ENCODE measurements at places on chromosomes 2 and 18.

DNA sequence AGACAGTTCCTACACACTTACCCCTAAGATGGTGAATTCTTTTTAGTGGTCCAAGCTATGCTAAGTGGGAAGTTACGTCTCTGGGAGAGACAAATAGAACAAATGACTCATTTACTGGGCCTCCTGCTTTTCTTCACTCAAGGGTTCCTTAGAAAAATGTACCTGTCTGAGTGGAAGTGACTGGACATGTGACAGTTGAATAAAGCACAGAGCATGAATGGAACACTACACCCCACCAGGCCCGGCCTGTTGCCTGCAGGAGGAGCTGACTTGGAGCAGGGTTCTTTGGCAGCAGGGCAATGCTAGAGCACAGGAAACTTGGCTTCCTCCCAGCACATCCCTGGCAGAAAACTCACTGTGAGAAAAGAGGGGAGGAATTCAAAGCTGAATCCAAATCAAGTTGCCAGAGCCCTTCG lies 451.0 kb upstream of the SETBP1 start:
- DNase-seq: no peak

DNA sequence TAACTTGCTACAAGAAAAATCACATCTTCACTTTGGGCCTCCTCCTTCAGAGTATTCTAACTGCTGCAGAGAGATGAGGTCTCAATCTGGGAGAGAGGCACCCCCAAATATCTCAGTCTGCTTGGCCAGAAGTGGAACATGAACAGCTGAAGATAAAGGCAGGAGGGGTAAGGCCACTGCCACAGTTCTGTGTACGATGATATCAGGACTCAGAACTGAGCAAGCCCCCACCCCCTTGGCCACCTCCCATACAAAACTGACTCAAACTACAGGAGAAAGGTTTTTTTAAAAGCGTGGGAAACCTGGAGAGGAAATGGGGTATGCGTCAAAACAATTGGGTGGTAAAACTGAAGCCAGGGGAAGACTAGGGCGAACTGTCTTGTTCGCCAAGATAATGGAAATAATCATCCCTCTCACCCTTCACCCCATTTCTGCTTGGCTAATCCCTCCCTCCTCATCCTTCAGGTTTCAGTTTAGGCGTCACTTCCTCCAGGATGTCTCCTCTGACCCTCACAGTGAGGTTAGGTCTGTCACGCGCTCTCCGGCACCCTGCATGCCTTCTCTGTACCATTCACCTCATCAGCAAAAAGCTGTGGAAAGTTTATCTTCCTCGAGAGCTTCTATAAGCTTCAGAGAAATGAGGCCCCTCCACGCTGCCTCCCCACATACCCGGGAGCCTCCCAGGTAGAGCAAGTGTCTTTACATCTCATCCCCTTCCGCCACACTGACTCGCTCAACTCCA lies 64.4 kb downstream of the SFXN5 start:
- no peak for DNase-seq

DNA sequence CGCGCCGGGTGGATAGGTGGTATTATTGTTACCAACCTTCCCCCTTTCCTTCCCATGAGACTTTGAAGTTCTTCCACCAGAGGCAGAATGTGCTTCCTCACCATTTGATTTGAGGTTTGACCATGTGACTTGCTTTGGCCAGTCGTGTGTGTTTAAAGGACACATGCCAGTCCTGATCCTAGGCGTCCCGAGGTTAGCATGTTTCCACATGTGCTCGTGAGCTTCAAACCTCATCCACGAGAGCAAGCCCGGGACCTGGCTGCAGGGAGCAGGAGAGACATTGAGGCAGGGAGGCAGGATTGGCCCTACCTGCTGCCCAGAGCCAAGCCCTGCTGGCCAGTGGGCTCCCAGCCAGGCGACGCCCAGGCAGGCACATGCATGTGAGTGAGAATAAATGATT lies 27.4 kb upstream of the EDAR start:
- no peak for DNase-seq

DNA sequence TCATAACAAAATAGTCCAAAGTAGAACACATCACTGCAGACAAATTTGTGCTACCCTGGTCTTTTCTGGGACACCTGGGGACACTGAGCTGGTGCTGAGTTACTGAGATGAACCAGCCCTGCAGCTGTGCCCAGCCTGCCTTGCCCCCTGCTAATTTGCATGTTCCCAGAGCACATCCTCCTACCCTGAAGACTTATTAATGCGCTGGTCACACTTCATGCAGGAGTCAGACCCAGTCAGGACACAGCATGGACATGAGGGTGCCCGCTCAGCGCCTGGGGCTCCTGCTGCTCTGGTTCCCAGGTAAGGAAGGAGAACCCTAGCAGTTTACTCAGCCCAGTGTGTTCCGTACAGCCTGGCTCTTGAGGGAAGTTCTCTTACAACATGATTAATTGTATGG lies 1518.3 kb downstream of the RPIA start:
- DNase-seq: no peak

GRCh38 chr2:112658301-112658700 lies 12.6 kb downstream of the SLC20A1 start:
- DNase-seq: no peak

GRCh38 chr2:25349397-25349796 lies 7.7 kb upstream of the DNMT3A start:
- DNase-seq: no peak

DNA sequence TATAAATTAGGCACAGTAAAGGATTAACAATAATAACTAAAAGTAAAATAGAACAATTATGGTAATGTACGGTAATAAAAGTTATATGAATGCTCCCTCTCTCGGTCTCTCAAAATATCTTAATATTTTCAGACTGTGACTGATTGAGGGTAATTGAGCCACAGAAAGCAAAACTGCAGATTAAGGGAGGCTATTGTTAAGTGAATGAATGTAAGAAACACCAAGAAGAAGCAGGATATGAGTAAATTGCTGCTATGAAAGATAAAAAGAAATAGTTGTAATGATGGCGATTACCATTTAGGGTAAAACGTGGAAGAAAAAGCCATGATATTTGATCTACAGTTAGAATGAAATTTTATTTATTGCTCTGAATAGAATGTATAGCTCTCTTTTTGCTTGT lies 24.1 kb downstream of the GULP1 start:
- DNase-seq: no peak

GRCh38 chr2:102037681-102038080 lies 45.9 kb downstream of the IL1R2 start:
- no peak for DNase-seq

- peak; percentile 60 for DNase-seq
Observed at GRCh38 chr2:44778221-44778654, 163.3 kb upstream of the SIX3 start.

DNA sequence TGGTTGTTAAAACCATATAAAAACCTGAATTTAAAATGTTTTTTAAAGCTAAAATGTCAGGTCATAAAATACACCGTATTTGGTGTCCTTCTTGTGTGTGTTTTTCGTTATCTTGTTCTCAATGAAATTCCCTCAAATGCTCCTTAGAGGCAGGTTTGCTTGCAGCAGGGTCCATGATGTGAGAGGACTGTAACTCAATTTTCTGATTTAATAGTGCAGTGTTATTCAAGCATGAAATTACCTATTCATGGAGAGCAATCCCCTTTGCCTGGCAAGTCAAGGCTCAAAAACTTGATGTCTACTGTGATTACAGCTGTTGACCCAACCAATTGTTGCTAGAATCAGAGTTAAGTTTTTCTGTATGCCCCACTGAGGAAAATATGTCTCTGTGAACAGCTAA lies 318.2 kb downstream of the GALNT13 start:
- no peak for DNase-seq

GRCh38 chr18:62412231-62412979 lies 87.3 kb downstream of the TNFRSF11A start:
- no peak for DNase-seq

DNA sequence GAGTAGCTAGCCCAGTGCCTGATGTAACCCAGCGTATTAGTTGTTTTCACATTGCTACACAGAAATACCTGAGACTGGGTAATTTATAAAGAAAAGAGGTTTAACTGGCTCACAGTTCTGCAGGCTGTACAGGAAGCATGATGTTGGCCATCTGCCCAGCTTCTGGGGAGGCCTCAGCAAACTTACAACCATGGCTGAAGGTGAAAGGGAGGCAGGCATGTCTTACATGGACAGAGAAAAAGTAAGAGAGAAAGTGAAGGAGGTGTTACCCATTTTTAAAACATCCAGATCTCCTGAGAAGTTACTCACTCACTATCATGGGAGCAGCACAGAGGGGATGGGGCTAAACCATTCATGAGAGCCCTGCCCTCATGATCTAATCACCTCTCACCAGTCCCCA lies 6.1 kb upstream of the CYRIA start:
- DNase-seq: no peak

- no peak for DNase-seq
Observed at GRCh38 chr2:37243435-37243834, 12.0 kb downstream of the NDUFAF7 start.

DNA sequence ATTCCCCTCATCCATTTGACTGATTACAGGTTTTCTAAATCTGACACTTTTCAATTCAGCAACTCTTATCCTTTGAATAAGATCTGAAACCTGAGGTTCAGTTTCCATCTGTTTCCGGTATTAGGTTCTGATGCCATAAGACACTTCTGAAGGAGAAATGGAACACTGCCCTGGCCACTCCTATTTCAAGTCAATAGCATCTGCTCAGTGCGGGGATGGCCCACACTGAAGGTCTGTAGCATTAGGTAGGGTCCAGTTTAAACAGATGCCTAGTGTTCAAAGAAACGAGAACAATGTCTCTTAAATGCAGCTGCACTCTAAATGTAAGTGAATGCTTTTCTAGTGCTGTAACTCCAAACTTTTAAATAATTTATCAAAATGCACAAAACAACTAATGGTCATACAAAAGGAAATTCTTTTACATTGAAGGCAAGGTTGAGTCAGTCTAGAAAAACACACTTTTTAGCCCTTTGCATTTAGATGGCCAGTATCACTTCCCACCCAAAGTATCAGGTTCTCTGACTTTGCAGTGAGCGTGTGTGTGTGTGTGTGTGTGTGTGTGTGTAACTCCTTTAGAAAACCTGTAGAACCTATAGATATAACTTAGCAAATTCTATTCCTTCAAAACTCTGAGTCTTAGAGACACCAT lies 78.2 kb downstream of the STK39 start:
- no peak for DNase-seq

DNA sequence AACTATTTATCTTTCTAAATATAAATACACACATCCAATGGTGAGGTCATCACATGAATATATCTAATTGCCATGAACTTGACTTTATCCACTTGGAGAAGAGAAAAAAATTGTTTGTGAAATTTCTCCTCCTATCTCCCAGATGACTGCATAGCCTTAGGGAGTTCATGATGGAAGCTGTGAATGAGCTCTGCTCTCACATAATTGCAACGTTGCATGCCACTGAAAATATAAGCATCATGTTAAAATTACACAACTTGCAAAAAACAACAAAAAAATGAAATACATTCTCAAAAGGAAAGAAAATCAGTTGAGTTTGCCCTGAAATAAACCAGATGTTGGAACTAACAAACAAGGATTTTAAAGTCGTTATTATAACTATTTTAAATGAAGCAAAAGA lies 50.6 kb upstream of the OSR1 start:
- DNase-seq: no peak

DNA sequence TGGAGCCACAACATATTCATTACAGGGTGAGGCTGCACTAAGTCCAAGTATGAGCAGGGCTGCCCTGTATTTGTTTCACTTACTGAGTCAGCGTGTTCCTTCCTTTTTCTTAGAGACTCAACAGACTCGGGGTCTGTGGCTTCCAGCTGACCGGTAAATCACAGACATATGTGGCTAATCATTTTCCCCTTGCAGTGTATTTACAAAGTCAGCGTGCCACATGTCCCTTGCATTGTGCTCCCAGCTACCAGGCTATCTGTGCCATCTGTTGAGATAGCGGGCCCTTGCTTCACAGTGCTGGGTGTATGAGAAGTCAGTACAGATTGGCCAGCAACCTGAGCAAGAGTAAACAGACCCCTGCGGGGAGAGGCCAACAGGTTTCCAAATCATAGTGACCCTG lies 254.3 kb downstream of the LRRTM1 start:
- DNase-seq: no peak
